ENCODE measurements at places on chromosomes 7 and 10.

- peak; percentile 86 for DNase-seq
Observed at GRCh38 chr7:135745703-135746312, 2.8 kb downstream of the FAM180A start.

GRCh38 chr10:62839590-62839989 lies 23.4 kb upstream of the EGR2 start:
- no peak for DNase-seq

DNA sequence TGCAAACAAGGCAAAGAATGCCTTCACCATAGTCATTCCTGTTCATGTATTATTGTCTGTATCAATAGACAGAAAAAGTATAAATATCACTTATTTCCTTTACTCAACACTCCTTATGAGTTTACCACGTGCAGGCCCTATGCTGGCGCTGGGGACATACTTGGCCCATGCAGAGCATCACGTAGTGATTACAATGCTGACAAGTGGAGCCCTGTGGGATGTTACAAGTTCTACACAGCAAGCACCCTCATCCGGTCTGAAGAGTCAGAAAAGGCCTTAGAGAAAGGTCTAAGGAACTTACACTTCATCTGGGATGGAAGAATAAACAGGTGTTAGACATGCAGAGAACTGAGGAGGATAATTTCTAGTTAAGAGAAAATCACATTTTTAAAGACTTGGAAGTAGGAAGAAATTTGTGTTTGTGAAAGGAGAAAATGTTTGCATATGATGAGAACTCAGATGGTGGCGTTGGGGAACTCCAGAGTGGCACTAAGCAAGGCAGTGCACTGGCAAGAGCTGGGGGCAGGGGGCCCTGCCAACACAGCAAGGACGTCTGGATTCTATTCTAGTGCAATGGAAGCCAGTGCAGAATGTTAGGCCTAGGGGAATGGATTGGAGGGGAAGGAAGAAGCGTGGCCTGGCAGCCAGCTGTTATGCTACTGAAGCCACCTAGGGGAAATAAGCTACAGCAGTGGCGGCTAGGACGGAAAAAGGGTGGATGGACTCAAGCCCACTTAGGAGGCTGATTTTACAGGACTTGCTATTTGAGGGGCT lies 116.2 kb downstream of the ELMO1 start:
- no peak for DNase-seq

- DNase-seq, result no peak
Observed at GRCh38 chr7:156106107-156106426, 293.8 kb upstream of the SHH start.

DNA sequence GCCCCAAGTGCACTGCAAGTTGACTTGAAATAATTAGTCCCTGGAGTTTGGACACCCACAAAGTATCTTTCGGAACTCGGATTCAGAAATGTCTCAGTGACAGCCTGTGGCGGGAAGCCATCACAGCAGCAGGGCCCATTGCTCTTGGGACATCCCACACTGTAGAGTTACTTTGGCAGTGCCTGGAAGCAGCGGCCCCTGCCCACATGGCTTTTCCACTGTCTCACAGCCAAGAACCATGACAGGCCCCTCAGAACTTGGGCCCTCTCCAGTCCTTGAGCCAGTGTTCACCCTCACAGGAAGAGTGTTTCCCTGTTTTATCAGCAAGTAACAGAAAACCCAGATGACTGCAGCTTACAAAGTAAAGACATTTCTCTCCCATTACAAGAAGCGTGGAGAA lies 477.0 kb upstream of the GALNT17 start:
- DNase-seq, result no peak

GRCh38 chr7:35424440-35424839 lies 170.5 kb upstream of the TBX20 start:
- no peak for DNase-seq

DNA sequence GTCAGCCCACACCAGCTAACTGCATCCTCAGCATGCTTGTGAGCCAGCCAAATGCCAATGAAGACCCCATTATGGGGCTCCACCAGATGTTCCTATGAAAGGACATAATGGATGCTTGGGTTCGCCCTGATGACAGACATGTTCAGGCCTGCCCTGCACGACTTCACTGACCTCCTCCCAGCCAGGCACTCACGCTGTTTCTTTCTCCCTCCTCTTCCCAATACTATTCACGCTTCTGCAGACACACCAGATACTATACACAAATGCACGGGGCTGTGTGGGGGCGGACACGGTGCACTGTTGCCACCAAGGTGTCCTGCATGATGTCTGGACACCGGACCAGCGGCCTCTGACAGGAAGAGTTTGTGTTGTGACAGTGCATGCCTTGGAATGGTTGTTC lies 284.2 kb downstream of the PRPF18 start:
- no peak for DNase-seq

DNA sequence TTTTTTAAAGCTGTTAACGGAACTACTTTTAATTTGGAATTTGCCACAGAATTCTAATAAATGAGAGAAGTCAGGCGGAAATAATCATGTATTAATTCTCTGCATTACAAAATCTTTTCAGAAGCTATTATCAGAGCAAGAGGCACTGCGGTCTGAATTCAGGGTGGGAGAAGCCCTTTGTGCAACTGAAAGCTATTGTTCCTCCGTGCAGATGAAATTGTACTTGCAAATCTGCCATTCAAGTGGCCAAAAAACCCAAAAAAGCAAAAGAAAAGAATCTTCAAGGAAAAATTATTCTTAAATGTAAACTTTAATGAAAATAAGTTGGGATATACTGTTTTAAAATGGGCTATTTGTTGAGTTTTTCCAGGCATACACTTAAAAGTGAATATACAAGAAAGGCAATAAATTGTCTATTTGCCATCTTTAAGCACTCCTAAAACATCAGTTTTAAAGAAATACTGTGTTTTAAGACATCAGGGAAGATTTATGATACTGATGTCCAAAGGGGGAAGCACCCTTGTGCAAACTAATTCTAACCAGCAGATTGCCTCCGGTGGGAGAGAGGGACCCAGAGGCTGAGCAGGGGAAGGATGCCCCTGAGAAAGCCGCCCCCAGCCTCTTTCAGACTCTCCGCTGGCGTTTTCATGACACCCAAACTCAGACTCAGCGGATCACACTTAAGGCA lies 351.2 kb downstream of the DNAJB6 start:
- no peak for DNase-seq

GRCh38 chr7:25906003-25906402 lies 246.0 kb upstream of the NFE2L3 start:
- DNase-seq, result no peak

DNA sequence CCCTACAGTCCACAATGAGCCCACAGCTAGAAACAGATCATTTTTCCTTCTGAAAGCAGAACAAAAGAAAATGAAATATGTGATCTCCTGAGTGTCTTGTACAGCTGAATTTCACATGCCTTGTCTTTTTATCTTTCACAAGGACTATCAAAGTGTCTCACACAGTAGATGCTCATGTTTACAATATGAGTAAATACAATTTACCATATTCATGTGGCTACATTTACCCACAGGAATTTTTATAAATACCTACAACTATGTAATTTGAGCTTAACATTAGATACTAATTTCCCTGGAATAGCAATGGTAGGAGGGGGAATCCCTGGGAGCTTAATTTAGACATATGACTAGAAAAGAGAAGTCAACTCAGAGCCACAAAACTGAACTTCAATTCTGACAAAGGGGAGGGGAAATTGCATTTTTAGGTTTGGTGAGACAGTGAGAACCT lies 186.2 kb downstream of the MACC1 start:
- DNase-seq, result peak; percentile 11

DNA sequence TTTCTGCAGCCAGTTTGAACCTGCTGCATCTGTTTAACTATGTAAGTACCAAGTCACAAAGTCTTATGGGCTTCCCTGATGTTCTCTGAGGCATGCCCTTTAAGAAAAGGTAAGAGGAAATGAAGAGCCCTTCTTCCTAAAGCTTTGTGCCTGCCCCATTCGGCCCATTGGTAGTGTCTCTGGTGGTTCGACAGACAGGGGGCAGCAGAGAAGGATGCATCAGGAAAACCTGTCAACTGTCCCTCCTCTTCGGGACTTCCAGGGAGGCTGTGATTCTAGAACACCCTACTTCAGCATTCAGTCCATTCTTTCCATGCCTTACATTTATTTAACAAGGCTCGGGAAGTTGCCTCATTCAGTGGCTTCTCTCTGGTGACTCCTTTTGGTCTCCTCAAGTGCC lies 1.9 kb upstream of the SFRP4 start:
- no peak for DNase-seq

DNA sequence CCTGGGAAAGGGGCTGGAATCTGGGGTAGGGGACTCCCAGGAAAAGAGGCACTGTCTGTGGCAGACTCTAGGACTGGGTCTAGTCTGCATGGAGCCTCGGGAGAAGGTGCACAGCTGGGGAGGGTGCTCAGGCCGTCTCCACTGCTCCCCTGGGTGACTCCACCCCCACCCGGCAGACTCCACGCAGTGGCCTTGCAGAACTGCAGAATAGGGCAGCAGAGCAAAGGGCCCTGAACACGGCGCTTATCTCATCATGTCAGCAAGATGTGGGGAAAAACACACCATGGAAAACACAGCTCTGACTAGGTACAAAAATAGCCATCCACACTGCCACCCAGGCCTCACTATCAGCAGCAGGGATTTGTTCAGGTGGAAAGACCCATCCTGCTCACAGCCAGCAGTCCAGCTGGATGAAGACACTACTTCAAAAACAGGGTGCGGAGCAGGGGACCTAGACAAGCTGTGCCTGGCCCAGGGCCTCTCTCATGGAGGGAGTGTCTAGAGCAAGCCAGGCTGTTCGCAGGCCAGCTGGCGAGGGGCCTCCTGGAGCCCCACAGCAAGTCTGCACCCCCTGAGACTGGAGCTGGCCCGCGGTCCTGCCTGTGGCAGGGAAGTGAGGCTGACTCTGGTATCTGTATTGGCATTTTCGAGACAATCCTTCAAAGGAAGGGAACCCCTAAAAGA lies 11.7 kb downstream of the MAT1A start:
- no peak for DNase-seq

DNA sequence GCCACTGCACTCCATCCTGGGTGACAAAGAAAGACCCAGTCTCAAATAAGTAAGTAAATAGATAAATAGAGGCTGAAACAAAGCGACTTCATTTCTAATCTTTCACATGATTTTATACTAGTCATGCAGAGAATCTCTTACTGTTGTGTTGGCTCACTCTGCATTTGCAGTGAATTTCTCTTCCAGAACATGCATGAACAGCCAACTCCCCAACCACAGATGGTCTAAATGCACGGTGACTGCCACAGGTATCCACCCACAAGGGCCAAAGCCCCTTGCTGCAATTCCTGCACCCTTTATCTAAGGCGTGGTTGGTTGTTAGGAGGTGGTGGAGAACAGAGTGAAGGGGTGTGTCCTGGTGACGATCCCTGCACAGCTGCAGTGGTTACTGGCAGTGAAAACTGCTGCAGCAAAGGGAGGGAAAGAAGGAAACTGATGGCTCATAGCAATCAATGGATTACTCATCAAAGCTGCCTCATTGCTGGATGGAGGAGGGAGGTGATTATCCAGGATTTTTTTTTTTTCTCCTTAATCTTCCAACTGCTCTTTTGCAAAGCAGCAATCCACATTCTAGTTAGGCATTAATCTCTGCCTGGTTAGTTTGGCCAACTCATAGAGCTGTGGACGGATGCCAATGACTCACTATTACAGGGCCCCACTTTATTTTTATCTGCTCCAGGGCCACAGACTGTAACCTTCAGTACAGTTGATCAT lies 50.6 kb downstream of the PRTFDC1 start:
- DNase-seq, result peak; percentile 92

- DNase-seq, result no peak
Observed at GRCh38 chr10:70078329-70078728, 25.7 kb downstream of the MACROH2A2 start.

- DNase-seq, result no peak
Observed at GRCh38 chr10:28177944-28178637, 124.8 kb downstream of the MPP7 start.

GRCh38 chr7:40447345-40447744 lies 312.5 kb downstream of the SUGCT start:
- no peak for DNase-seq

DNA sequence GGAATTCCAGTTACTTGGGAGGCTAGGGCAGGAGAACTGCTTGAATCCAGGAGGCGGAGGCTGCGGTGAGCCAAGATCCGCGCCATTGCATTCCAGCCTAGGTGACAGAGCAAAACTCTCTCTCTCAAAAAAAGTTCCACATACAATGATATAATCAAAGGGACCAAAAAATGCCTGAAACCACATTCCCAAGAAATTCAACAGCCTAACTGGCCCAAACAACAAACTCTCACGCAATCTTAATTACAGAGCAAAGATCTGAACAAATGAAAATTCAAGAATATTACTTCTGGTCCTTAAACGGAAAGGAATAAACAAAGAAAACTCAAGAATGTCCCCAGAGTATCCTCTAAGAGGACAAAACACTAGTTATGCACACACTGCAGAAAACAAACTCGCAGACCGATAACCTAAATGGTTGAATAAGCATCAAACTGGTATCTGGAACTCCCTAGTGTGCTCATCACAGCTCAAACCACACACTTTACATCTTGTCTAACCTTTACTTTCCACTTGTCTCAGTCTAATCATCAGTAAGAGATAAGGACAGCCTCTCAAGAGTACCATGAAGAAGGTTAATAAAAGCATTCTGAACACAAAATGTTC lies 3.7 kb downstream of the OGA start:
- no peak for DNase-seq

- DNase-seq, result no peak
Observed at GRCh38 chr10:16828701-16829175, 11.5 kb upstream of the RSU1 start.

DNA sequence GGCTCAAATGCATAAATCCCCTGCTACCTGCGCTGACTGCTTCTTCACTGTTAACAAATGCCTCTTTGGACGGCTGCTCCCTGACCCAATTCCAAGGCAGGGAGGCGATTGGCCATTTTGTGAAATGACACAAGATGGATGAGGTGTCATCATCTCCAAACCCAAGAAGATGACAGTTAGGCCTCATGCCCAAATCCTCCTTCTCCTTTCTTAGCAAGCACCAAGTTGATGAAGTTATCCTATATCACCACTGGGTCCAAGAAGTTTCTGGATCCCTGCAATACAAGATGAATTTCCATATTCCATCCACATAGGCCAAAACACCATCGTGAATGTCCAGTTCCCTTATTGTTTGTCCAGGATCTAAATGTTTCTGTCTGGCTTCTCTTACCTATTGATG lies 98.5 kb upstream of the RAB11FIP2 start:
- no peak for DNase-seq

- DNase-seq, result no peak
Observed at GRCh38 chr10:123103944-123104343, 31.8 kb upstream of the HMX3 start.

GRCh38 chr7:130442601-130443000 lies 1.8 kb upstream of the CEP41 start:
- DNase-seq, result no peak

- DNase-seq, result no peak
Observed at GRCh38 chr10:12181065-12181775, 14.5 kb downstream of the NUDT5 start.

DNA sequence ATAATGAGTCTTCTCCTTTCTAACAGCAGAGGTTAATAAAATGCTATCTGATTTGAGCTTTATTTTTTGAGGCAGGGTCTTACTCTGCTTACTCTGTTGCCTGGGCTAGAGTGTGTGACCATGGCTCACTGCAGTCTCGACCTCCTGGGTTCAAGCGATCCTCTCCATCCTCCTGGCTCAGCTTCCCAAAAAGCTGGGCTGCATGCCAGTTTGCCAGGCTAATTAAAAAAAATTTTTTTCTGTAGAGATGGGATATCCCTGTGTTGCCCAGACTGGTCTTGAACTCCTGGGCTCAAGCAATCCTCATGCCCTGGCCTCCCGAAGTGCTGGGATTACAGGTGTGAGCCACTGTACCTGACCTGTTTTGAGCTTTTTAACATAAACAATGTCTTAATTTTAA lies 56.7 kb downstream of the SCD start:
- no peak for DNase-seq
